ENCODE measurements at places on chromosomes 5 and 9.

GRCh38 chr5:149172709-149173505 lies 31.6 kb downstream of the ABLIM3 start:
- DNase-seq, result no peak

DNA sequence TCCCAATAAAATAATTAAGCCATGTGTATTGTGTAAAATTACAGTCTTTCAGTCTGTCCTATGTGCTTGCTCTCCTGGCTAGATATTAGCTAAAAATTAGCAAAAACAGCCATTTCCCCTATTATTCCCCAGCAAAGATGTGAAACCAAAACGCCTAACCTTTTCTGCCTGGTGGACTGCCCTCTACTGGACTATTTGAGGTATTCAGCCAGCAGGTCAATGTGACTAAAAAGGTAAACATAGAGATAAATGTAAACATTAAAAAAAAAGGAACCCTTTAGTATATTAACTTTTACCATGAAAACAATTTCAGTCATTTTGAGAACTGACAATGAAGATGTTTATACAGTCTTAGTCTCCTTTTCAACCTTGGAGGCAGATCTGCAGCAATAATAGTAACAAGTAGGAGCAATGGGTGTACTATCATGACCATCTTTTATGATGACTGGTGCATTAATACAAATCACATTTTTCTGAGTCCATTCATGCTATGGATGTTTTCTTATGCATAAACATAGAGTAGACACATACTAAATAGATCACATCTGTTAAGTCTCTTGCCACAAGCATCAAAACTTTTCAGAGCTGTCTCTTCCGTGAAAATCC lies 10.1 kb downstream of the ATG12 start:
- no peak for DNase-seq

- no peak for DNase-seq
Observed at GRCh38 chr9:110742741-110743371, 74.3 kb downstream of the MUSK start.

DNA sequence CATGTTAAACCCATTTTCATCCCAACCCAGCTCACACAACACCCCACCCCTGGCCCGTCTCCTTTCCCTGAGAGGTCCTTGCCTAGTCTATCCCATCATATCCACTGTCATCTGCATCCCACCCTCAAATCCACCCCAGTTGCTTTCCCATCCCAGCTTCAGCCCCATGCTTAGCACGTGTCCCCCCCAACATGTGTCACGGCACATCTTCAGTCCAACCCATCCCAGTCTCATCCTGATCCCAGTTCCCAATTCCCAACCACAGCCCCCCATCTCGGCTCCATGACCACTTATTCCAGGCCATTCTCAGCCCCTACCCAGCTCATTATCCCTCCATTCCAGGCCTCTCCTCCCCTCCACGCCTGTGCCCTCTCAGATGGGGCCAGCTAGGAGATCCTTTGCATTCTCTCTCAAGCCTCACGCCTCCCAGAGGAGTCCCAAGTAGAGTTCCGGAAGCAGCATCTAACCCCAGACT lies 605 bp upstream of the DBN1 start:
- no peak for DNase-seq

- DNase-seq, result no peak
Observed at GRCh38 chr9:37029304-37029775, 4.7 kb downstream of the PAX5 start.

- DNase-seq, result no peak
Observed at GRCh38 chr9:16062542-16063240, 509.8 kb downstream of the CCDC171 start.

GRCh38 chr9:4548811-4549725 lies 58.8 kb downstream of the SLC1A1 start:
- DNase-seq, result no peak

- DNase-seq, result no peak
Observed at GRCh38 chr5:117999939-118000549, 988.3 kb downstream of the DTWD2 start.

GRCh38 chr9:28926306-28926705 lies 1353.0 kb upstream of the C9orf72 start:
- no peak for DNase-seq

DNA sequence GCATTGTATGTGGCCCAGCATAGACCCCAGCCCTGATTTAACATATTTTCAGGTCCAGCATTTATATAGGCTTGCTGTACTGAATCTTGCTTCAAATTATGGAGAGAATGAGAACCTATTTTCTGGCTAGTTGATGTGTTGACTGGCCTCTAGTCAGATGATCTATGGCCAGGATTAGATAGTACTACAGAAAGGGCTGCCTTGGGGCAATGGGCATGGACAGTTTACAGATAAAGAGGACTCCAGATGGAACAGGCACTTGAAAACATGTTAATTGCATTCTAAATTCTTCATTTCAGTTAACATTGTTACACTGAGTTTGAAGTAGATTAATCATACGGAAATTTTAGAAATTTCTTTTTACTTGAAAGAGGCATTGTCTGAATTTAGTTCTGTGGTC lies 61.5 kb downstream of the RAB14 start:
- DNase-seq, result no peak

- no peak for DNase-seq
Observed at GRCh38 chr5:18920966-18921365, 1067.0 kb downstream of the CDH18 start.

- DNase-seq, result no peak
Observed at GRCh38 chr5:89313804-89314588, 431.0 kb upstream of the MEF2C start.

DNA sequence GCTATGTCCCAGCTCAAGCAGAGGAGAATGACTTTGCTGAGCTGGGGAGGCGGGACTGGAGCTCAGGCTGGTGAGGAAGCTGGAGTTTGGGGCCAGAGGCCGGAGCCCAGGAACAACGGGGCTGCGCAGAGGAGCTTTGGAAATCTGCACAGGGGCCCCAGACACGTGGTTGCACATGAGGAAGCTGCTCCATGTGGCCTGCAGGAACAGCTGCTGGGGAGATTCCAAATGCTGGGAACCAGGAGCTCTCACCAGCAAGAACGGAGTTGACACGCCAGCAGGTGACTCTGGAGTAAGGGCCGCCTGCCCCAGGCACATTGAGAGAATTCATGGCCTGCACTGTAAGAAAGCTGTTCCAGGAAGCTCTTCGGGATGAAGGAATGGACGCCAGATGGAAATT lies 91.0 kb downstream of the OLFM1 start:
- no peak for DNase-seq

Measured in left renal cortex interstitium (tissue), 4 donors.